Femur (tissue), 1 donor: ENCODE measurements at places on chromosomes 16 and 17.

DNA sequence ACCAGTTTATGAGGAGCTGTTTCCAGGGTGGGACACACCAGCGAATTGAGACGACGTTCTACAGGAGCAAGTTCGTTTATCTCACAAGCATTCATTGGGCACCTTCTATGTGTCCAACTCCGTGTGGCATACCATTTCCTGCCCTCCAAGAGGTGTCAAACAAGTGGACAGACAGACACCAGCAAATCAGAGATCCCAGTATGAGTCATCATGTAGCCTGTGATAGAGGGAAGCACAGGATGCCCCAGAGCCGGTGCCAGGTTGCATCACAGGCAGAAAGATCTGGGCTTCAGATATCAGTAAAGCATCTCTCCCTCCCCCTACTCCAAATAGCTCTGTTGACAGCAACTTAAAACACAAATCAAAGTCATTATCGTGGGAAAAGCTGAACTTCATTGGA lies 31.8 kb upstream of the MAF start:
- no peak for DNase-seq

DNA sequence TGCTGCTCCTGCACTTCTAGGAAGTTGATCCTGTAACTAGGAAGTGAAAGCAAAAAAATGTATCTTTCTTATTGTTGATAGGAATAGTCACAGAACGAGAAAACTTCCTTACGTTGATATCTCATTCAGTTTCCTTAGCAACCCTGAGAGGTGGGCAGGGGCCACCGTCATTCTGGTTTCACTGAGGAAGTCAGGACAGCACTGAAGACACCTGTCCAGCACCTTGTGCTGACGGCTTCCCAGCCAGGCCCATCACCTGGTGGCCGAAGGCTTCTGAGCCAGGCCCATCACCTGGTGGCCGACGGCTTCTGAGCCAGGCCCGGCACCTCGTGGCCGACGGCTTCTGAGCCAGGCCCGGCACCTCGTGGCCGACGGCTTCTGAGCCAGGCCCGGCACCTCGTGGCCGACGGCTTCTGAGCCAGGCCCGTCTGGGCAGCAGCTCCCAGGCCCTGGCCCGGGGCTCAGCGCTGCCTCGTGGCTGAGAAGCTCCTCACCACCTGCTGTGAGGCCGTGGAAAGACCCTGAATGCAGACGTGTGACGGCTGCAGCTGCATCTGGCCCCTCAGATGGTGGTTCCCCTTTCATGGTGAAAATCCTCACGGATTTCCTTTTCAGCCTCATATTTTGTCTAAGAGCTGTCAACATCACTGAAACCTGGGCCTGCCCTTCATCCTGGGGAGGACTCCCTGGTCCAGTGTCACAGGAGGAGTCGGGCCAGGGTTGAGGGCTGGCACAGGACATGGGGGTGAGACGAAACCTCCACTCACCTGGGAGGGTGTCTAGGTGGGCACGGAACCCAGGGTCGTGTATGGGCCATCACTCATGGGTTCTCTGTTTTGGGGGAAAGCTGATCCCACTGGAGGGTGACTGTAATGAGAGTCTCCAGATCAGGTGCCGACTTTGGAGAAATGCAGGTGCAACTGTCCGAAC lies 33.0 kb upstream of the ZNF750 start:
- no peak for DNase-seq

GRCh38 chr17:6085812-6086211 lies 15.6 kb downstream of the WSCD1 start:
- no peak for DNase-seq

DNA sequence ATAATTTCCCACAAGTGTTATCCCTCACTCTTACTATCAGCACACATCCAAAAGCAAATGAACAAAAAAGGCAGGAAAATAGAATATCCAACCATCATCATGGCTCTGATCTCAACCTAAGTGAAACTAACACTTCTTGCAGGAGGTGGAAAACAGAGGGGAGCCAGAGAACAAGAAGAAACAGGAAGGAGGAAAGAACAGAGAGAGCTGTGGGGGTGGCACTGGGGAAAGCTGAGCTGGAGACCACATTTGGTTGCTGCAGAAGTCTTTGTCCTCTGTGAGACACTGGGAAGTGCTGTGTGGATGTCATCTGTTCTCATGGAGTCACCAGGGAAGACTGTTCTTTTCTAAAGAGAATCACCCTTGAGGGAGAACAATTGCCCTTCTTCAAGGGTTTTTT lies 34.7 kb downstream of the GRB7 start:
- no peak for DNase-seq

DNA sequence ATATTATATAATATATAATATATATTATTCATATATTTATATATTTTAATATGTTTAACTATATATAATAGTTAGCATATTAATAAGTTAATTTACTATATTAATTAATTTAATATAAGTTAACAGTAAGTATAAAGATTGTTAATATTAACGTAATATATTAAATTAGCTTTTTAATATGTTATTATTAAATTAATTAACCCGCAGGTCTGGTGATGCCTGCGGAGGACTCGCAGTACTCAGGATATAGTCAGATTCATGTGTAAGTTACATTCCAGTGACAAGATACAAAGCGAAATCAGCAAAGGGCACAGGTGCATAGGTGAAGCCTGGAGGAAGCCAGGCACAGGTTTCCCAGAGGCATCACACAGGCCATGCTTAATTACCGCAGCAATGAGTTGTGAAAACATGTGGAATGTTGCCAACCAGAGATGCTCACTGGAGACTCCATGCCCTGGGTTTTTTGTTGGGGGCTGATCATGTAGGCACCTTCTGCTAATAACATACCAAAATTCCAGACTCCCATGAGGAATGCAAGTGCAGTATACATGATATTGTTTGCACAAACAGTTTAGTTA lies 130.4 kb upstream of the MPHOSPH6 start:
- no peak for DNase-seq

DNA sequence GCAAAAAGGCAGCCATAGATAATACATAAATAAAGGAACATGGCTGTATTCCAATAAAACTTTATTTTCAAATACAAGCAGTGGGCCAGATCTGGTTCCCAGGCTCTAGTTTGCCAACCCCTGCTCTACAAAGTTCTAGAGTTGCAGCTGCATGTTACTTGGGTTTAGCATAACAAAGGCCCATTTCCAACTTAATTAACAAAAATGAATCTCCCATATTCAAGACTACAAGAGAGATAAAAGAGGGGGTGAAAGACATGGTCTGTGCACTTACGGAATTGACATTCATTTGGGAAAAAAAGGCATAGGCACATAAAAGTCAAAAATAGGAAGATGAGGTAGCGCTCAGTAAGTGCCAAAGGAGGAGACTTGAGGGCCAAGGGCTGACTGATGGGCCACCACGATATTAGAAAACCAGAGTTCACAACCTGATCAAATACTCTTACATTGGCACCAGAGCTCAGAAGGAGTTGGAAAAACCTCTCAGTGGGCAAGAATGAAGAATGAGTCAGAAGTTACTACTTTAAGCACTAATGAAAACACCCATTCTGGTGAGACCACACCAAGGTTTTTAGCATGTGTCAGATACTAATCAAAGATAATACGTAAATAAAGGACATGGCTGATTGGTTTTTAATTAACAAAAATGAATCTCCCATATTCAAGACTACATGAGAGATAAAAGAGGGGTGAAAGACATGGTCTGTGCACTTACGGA lies 164.0 kb downstream of the VPS53 start:
- DNase-seq = no peak

- peak; percentile 50 for DNase-seq
These were observed 1.4 kb downstream of the SOX9 start for GRCh38 chr17:72122010-72122764.

GRCh38 chr17:41539979-41540701 lies 12.0 kb upstream of the KRT19 start:
- DNase-seq = no peak

- DNase-seq = no peak
These were observed 36.7 kb upstream of the SREBF1 start for GRCh38 chr17:17873450-17873991.

GRCh38 chr16:12147681-12148080 lies 171.1 kb downstream of the SNX29 start:
- peak; percentile 71 for DNase-seq

DNA sequence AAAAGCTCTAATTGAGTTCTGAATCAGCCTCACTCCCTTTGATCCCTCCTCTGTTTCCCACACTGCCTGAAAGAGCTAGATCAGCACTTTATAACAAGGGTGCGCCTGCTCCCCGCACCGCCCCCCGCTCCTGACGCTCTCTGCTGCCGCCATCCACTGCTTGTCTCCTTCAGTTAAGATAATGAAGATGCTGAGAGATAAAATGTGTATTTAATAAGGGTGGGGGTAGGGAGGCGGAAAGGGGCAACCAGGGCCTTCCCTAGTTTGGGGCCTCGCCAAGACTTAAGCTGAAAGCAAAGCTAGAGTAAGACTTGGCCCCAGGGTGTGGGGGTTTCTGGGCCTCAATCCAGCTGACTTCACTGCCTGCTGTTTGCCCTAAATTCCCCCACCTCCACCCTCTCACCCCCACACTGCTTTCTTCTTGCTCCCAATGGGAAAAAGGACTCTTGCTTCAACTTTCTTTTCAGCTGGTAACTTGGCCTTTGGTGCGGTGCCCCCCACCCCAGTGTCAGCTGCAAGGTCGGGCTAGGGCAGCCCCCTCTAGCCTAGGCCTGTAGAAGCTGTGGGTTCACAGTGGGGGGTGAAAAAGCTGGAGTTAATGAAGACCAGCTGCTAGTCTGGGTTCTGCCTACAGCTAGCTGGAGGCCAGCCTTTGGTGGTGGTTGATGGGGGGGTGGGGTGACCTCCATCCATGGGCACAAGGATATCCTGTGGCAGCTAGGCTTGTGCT lies 1.8 kb upstream of the RARA start:
- peak; percentile 77 for DNase-seq

DNA sequence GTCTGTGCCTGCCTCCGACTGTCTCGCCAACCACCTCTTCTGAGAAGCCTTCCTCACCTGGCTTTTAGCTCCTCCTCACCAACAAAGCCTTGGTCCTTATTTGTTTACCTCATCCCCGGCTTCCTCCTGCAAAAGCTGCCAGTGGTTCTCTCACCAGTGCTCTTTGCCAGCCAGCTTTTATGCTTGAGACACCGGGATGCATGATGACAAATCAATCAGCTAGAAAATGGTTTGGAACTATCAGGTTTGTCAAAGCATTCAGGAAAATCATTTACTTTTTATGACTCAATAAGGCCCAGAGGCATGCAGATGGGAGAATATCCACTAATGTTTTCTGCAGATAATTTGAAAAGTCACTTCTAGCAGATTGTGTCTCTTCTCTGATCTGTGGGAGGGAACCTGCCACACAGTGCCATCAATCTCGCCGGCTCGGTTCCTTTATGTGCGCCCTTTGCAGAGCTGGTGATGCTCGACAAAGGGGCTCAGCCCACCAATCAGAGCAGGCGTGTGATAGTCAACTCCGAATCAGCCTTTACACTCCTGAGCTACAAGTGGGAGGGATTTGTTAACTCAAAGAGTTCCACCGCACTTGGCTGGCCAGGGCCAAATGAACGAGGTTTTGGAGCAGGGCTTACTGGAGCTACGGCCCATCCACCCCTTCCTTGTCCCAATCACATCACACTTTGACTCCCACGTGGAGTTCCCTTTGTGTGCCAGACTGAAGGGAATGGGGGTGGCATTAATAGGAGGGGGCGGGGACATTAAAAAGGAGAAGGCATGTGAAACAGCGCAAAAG lies 85.8 kb downstream of the MRC2 start:
- DNase-seq = peak; percentile 73

- DNase-seq = no peak
These were observed 37.5 kb downstream of the DHRS7B start for GRCh38 chr17:21164216-21164615.

- no peak for DNase-seq
These were observed 1.2 kb upstream of the PROCA1 start for GRCh38 chr17:28712705-28713415.

GRCh38 chr17:49315551-49316257 lies 46.3 kb downstream of the ZNF652 start:
- peak; percentile 76 for DNase-seq

GRCh38 chr17:50534222-50534978 lies 1.9 kb downstream of the EPN3 start:
- no peak for DNase-seq

DNA sequence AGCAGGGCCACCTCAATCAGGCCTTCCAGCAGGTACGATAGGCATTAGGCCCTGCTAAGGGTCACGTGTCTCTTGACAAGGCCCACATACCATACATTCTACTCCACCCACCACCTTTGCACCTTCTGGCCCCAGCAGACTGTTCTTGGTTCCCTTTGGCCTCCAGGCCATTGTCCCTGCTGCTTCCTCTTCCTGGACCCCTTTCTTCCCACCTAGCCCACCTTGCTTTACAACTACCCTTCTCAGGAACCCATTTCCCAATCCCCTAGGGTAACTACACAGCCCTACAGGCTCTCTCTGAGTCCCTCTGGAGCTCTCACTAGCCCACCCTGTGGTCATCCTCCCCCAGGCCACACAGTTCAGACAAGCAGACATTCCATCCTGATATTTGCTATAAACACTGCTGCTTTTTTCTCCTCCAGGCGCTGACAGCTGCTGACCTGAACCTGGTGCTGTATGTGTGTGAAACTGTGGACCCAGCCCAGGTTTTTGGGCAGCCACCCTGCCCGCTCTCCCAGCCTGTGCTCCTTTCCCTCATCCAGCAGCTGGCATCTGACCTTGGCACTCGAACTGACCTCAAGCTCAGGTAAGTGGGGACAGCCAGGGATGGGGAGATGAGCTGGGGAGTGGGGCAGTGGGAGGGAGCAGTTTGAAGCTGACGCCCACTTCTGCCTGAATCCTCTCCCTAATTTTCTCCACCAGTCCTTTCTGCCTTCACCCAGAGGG lies 1.4 kb upstream of the NRN1L start:
- no peak for DNase-seq

DNA sequence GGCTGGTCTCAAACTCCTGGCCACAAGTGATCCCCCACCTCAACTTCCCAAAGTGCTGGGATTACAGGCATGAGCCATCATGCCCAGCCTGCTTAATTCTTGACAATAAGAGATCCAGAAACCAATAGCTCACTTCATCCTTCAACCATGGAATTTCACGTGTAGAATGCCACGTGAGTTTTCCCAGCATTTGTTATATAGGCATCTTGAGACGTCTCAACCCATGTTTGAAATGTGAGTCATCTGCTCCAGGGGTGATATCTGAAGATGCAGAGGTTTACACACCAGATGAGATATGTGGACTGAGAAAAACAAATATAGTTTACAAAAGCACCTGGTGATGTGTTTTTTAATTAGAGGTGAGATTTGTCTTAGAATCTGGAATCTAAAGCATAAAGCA lies 7.1 kb downstream of the TEKT3 start:
- DNase-seq = no peak

DNA sequence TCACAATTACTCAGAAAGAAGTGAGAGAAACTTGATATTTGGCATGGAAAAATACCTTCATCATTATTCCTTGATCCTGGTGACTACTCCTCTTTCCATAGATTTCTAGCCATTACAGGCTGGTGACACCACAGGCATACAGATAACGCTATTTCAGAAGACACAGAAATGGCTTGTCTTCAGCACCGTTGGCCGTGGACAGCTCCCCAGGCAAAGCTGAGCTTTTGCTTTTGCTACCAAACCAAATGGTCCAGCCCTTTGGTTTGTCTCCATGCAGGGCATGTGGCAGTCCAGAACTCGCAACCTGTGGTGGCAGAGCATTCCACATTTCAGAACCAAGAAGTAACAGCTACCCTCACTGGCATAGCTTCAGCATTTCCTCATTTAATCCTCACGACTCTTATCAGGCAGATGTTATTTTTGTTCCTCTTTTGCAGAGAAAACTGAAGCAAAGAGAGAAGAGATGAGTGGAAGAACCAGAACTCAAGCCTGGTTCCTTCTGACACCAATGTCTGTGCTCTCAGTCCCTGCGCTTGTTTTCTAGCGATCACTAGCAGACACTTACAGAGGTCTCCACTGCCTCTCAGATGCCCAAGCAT lies 55.5 kb downstream of the HS3ST4 start:
- peak; percentile 24 for DNase-seq
